ENCODE measurements at places on chromosomes 11 and 22. TPM values are rescaled to one million over a fixed set of nuclear protein-coding genes. Genes with fewer than 3 reads are reported as not detected.

Gene DDIAS
- total RNA-seq: 11.3 TPM

Gene NCF4
- total RNA-seq: 53.1 TPM

Gene TRIM68
- total RNA-seq: 15.3 TPM

Gene LYVE1
- not detected for total RNA-seq

Gene NPTXR
- total RNA-seq: 1.3 TPM
